ENCODE measurements at places on chromosomes 6 and 20. TPM values are rescaled to one million over a fixed set of nuclear protein-coding genes. Genes with fewer than 3 reads are reported as not detected.
A peak's percentile ranks its signal among the peaks of the same experiment; 100 is the strongest.

DNA sequence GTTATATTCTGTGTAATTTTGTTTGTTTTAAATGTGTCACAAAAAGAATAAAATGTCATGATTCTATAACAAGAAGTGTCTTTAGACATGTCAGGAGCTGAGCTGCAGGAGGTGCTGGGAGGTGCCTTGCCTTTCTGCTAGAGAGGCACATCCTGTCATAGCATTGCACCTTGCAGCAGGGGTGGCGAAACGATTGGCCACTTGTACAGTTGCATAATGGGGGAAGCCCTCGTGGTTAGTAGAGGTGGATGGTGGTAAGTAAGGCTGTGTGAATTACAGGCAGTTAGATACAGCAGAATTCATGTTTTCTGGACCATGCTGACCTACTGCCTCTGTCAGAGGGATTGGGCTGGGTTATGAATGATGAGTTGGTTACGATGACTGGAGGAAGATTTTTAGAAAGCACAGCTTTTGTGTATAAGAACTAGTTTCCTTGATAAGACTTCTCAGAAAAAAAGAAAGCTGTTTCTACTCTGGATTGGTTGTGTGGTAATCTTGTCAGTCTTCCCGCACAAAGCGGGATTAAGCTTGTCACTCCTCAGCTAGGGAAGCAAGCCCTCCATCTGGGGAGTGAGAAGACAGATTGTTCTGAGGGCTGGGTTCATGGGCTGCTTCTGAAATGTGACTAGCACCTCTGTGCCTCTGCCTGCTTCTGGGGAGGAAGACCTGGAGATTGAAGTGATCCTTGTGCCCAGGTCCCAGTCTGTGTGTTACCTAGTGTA, 74.9 kb downstream of the FOXO3 start:
- DNase-seq: no peak

DNA sequence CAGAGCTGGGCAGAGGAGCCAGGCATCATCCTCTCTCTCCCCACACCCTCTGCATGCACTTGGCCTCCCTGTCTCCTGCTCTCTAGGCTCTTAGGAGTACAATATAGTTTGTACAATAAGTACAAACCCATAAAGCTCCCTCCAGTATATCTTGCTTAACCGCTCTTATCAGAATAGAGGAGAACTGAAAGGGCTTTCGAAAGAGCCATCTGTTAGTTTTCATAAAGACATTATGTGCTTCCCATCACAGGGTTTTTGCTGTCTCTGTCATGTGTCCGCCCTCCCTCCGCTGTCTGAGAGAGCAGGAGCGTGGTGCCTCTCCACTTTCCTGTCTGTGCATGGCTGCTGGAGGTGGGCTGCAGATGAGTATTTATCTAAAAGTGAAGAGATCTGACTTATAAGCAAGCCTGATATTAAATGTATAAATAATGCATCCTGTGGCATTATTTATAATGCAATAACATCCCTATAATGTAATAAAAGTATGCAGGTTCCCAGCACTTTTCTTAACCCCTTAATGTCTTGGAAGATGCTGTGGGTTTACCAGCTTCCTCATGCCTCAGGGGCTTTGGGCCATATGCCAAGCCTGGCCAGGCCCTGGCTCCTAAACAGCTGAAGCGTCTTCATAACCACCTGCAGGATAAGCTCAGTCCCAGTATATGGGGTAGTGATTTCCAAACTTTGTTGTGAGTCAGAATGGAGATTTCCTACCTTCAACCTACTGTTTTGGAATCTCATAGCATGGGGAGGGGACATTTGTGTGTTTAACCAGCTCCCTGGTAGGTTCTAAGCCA, 297.1 kb downstream of the DHX35 start:
- no peak for DNase-seq

- no peak for DNase-seq
Observed at GRCh38 chr6:109052852-109053251, 41.8 kb downstream of the SESN1 start.

DNA sequence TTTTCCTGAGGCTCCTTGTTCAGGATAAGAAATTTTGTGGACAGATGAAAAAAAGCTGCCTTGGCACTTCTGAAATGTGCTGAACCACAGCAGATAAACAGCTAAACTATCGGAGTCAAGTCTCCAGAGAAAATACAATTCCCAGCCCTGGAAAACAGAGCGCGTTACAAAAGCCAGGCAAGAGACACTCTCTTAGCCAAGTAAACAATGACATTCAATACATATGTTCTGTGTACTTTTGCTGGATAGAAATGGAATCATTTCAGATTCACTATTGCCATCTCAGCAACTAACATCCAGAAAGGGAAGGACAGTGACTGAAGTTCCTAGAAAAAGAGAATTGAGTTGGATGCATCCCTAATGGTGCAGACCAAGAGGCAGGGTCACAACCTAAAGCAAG, 196.8 kb upstream of the NRSN1 start:
- DNase-seq: peak; percentile 60

GRCh38 chr6:26394289-26394688, 7.8 kb upstream of the BTN3A1 start:
- peak; percentile 15 for DNase-seq

GRCh38 chr6:137361701-137362100, 132.5 kb downstream of the OLIG3 start:
- DNase-seq: no peak

GRCh38 chr6:76633259-76633658, 560.8 kb upstream of the IMPG1 start:
- DNase-seq: no peak

DNA sequence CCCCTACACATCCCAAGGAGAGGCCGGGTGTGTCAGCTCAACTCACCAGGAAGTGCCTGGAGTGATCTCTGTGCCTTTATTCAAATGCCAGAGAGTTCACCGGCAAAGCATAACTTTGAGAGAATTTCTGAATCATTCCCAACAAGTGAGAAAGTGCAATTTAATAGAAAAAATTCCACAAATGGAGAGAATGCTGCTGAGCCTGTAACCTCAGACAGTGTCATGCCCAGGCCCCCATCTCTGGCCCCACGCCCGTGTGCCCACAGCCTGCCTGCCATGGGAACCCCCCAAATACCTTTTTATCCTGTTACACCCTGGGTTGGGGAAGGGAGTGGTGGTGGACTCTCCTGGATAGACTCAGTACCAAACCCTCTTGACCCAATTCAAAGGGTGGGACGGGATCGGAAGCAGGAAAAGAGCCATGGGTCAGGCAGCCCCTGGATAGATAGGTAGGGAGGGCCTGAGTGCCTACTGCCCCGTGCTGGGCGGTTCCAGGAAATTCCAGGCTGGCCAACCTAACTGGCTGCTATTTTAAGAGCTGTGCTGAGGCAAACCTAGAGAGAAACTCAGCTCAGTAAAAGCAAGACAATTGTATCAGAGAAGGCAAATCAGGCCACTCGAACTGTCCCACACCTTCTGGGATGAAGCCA, 179.0 kb upstream of the FOXA2 start:
- no peak for DNase-seq

GRCh38 chr6:98037571-98037970, 754.6 kb upstream of the MMS22L start:
- no peak for DNase-seq

The PSORS1C1 gene
- 1.3 TPM for total RNA-seq

- DNase-seq: no peak
Observed at GRCh38 chr6:110389689-110390382, 25.5 kb downstream of the DDO start.

DNA sequence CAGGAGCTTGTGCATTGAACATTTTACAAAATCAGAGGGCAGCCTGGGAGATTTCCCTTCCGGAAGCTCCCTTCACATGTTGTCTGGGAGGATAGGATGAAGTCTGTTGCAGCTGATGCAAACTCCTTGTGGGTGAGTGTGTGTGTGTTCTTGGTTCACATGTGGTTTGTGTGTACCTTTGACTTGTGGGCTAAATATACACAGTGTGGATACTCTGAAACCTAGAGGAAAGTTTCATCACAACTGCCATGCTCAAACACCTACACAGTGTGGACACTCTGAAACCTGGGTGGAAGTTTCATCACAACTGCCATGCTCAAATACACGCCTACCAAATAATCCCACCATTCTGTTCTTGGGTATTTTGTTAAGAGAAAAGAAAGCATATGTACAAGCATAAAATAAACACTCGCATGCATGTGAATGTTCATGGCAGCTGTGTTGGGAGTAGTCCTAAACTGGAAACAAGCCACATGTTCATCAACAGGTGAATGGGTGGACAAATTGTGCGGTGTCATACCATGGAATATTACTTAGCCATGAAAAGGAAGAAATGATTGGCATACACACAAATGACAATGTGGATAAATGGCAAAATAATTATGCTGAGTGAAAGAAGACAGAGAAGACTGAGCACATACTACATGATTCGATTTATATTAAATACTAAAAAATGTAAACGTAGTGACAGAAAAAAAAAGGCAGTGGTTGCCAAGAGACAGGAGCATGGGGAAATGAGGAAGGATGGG, 1.8 kb downstream of the SCP2D1 start:
- DNase-seq: no peak

The SIRPG gene
- not detected for total RNA-seq

- DNase-seq: no peak
Observed at GRCh38 chr6:147447835-147448611, 60.5 kb upstream of the SAMD5 start.
